Spinal cord (tissue), 10 donors: ENCODE measurements at places on chromosomes 5 and 9. TPM values are rescaled to one million over a fixed set of nuclear protein-coding genes. Genes with fewer than 3 reads are reported as not detected.

Gene TAF1L
- total RNA-seq, result 0.06 TPM

Gene ASPN
- 142 TPM for total RNA-seq

Gene FUT7
- total RNA-seq, result 0.40 TPM

Gene CCNO
- 2.3 TPM for total RNA-seq

Gene TAF11L10
- not detected for total RNA-seq

Gene CARD9
- 2.4 TPM for total RNA-seq

Gene GCNT4
- total RNA-seq, result 2.9 TPM

Gene GABRA6
- 0.06 TPM for total RNA-seq

Gene HEMGN
- total RNA-seq, result 13.4 TPM

Gene BARHL1
- not detected for total RNA-seq

- no peak for DNase-seq
These were observed 19.0 kb downstream of the ADGRD2 start for GRCh38 chr9:124469011-124469832.

DNA sequence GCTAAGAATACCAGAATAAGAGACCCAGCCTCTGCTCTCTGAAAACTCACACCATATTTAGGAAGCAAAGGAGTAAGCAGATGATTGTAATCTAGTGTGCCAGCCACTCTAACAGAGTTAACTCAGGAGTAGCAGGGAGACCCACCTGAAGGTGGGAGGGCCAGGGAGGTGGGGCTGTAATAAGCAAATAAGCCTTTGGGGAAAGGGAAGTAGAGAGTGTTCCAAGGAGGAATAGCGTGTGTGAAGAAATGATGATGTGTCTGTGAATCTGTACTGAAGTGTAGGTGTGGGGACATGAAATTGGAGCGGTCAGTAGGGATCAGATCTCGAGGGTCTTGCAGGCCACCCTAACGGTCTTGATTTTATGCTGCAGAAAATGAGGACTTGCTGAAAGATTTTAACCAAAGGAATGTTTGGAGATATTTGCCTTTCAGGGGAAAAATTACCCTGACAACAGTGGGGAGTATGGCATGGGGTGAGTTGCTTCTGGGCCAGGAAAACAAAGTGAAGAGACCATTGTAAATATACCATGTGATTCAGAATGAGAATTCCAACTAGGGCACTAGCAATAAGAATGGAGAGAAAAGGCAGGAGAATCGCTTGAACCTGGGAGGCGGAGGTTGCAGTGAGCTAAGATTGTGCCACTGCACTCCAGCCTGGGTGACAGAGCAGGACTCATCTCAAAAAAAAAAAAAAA lies 44.1 kb upstream of the FSD1L start:
- peak; percentile 32 for DNase-seq

DNA sequence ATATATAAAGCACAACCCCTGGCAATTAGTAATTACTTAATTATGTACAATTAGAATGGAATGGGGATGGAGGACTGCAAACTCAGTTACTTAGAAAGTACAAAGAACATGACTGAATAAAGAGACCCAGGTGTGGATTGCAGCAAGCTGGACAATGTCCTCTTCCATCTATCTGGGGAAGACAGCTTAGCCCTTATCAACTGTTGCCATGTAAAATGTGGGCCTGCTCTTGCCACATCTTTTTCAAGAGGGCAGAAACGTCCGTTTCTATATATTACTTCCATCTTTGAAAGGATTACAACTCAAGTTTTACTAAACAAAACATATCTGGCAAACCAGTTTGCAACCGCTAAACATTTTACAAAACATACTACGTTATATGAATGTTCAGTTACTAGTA lies 26.2 kb downstream of the GOLPH3 start:
- DNase-seq, result no peak

DNA sequence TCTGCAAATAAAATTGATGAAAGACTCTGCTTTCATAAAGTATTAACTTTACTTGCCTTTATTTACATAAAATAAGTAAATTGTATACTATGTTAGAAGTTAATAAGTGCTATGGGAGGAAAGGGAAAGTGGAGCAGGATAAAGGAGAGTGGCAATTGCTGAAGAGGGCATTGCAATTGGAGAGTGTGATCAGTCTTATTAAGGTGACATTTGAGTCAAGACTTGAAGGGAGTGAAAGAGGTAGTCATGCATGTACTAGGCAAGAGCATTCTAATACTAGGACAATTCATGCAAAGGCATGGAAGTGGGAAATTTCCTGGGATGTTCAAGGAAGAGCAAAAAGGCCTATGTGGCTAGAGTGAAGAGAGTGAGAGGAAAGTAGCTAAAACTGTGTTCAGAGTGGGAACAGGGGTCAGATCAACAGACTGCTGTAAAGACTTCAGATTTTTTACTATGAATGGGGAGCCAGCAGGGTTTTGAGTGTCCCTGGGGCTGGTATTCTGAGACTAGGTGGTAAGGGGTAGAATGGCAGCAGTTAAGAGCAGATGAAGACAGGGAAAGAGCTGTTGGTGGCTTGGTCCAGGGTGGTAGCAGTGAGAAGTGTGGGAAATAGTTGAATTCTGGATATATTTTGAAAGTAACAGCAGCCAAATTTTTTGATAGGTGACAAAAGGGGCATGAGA lies 182.3 kb upstream of the RIOK2 start:
- DNase-seq, result no peak

DNA sequence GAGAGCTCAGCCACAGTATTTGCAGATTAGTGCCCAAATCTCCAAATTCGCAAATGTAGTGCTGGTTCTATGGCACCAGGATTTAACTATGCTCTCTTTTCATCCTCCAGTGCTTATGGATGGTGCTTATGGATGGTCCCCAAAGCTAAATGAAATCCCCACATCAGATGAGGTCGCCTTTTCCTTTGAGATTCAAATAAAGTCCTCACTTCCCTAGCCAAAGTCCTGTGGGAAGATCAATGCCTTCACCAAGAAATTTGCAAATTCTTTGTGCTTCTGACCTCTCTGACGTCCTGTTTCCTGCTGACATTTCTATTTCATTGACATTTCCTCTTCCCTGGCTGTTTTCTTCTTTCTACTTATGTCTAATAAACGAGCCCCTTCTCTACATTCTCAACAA lies 1077.0 kb upstream of the C9orf72 start:
- DNase-seq, result no peak

GRCh38 chr9:134062461-134063087 lies 5.3 kb downstream of the BRD3 start:
- DNase-seq, result no peak

GRCh38 chr5:10199692-10200091 lies 50.0 kb downstream of the ATPSCKMT start:
- DNase-seq, result no peak

GRCh38 chr9:130348881-130349280 lies 83.3 kb downstream of the HMCN2 start:
- DNase-seq, result no peak

GRCh38 chr9:75483636-75484035 lies 395.3 kb downstream of the OSTF1 start:
- DNase-seq, result no peak

- no peak for DNase-seq
These were observed 2.7 kb downstream of the GPX3 start for GRCh38 chr5:151023047-151023615.

GRCh38 chr5:165559645-165560044 lies 2054.2 kb downstream of the MAT2B start:
- DNase-seq, result no peak

GRCh38 chr5:132506094-132506692 lies 15.6 kb upstream of the IRF1 start:
- DNase-seq, result no peak

DNA sequence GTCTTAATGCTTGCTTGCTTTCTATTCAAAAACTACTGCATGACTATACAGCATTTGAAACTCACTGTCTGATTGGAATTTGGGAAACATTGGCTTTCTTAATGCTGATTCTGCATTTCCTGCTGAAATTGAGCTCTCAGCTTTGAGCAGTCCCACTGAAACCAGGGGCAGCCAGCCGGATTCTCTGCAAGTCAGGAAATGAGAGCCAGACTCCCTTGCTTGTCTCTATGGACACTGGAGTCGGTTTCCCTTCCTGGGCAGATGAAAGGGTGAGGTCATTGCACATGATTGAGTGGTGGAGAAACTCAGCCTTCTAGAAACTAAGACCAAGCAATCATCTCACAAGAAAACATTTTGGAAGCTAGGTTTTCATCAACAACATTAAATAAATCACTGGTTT lies 119.7 kb upstream of the SPATA31C2 start:
- peak; percentile 39 for DNase-seq

- DNase-seq, result no peak
These were observed 22.1 kb downstream of the ARHGAP26 start for GRCh38 chr5:142792012-142792864.

- no peak for DNase-seq
These were observed 30.9 kb upstream of the CDK20 start for GRCh38 chr9:88005240-88005639.

DNA sequence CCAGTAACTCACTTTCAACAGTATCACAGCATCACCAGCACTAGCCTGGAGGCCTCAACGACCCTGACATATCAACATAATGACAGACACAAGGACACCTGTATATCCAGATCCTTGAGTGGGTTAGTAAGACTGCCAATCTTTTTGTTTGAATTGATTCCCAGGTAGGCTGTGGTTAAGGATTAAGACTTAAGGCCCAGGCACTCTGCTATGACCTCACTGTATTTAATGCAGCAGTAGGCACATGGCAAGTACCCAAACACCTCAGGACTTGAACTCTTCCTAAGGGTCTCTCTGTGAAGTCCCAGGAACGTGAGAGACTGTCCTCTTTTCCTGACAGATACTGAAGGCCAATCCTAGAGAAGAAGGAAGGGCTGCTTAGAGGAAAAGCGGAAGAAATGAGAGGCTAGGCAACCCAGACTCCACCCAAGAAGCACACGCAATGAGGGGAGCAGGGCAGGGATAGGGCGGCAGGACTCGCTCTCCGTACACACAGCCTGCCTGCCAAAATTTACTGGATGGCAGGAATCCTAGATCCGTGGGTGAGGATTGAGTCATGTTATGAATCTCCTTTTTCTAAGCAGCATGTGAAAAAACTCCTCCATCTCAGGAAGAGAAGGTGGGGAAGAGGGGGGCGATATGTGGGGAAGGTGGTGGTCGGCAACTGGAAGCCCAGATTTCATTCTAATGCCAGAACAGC lies 93.4 kb downstream of the SIL1 start:
- no peak for DNase-seq

DNA sequence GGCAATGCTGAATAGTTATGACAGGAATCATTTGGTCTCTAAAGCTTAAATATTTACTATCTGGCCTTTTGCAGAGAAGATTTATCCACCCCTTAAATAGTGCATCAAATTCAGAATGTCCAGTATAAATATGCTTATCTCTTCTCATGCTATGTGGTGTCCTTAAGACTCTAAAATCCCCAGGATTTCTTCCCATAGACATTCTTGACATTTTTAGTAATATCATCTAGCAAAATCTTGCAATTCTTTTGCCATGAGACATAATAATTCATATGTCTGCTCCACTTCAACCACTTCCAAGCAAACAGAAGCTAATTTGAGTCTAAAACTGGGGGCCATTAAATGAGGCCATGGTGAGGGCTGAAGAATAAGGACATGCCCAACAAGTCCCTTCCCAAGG lies 1923.4 kb upstream of the CDH9 start:
- no peak for DNase-seq

GRCh38 chr5:157024208-157024959 lies 34.5 kb downstream of the HAVCR1 start:
- DNase-seq, result no peak

DNA sequence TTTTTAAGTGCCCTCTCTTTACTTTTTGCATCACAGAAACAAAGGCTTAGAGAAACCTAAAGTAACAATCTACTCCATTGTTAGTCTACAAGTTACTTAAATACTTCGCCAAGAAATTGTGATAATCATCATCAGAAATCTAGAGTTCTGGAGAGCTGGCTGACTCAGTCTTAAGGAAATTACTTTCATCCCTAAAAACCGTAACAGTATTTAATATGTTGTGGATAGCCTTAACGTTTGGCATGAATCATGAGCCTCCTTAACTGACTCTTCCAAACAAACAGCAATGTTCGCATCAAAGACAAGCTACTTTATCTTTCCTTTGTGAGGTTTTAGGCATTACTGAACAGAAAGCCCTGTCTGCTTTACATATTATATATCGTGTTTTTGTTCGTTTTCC lies 128.7 kb downstream of the NIPBL start:
- DNase-seq, result no peak

- no peak for DNase-seq
These were observed 83.2 kb downstream of the AK8 start for GRCh38 chr9:132794730-132795380.

DNA sequence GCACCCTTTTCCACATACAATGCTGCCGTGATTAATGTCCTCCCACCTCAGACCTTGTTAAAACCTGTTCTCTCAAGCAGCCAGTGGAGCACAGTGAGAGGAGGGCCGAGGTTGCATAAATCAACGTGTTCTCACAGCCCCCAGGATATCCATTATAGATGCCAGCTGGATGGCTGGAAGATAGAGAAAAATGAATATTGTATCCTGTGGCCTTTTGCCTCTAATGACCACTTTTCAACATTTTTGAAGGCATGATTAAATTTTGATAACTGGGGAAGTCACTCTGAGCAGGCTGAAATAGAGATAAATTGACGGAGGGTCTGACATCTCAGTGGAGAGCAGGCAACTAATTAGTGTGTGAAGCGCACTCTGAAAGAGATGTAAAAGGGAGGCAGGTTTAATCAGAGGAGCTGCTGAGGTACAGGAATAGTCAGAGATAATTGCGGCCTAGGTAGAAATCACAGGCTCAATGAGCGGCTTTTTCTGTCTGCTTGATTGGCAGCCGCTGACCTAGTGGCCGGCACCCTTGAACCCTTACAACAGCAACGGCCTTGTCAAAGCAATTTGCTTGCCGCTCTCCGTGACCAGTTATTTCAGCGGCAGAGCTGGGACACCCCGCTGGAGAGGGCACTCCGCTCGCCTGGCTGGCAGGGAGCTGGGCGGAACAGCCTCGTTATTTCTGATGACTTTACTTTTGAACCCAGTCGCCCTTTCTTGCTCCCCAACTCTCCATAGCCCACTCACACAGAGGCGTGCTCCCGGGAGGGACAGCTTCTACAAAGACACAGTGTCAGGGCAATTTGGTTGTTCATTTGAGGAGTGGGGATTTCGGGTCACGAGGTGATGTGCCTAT lies 560.7 kb downstream of the PSAT1 start:
- no peak for DNase-seq
